ENCODE measurements at places on chromosomes 3 and 15.

DNA sequence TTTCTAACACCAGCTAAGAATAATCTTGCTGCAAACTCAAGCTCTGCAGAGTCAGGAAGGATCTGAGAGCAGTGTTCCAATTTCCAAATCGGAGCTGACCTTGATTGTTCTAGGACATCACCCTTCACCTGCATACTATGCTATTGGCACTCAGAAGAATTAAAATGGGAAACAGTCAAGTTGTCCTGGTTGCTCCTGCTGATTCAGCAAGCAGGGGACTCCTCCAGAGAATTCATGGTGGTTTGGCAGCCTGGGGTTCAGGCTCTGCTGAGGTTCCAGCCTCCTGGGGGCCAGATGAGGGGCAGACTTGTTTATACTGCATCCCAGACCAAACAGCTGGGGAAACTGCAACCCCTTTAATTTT is 213.7 kb upstream of the ADAMTS9 start:
- no peak for DNase-seq

DNA sequence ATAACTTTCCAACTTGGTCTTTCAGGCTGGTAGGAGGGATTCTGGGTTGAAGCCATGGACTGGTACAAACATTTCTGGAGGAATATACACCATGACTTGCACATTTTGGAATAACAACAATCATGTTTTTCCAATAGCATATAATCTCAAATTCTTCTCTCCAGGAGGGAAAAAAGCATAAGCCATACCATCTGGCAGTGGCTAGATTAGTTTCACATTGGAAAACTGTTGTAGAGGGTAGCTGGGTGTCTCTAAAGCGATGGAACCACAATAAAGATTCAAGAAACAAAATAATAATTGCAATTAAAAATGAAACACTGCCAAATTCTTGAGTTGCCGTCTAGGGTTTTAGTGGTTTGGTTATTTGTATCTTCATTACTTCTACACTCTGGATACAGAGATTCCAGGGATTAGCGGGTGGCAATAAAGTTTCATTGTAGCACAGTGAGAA is 278.5 kb upstream of the RASGRP1 start:
- no peak for DNase-seq

DNA sequence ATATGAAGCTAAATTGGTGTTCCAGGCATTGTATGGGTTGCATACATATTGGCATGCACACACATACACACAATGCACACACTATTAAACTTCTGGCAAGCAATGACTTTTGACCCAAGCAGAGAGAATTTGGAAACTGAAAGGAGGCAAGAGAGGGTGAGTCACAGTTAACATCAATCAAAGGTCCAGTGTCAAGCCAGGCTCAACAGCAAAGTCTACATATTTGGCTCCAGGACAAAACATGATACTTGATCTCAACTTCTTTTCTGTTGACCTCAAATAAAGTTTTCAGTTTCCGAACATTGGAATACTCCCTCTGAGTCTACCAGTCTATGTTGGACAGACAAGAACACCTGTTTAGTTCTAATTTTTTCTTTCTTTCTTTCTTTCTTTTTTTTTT is 28.3 kb downstream of the IL12A start:
- no peak for DNase-seq

DNA sequence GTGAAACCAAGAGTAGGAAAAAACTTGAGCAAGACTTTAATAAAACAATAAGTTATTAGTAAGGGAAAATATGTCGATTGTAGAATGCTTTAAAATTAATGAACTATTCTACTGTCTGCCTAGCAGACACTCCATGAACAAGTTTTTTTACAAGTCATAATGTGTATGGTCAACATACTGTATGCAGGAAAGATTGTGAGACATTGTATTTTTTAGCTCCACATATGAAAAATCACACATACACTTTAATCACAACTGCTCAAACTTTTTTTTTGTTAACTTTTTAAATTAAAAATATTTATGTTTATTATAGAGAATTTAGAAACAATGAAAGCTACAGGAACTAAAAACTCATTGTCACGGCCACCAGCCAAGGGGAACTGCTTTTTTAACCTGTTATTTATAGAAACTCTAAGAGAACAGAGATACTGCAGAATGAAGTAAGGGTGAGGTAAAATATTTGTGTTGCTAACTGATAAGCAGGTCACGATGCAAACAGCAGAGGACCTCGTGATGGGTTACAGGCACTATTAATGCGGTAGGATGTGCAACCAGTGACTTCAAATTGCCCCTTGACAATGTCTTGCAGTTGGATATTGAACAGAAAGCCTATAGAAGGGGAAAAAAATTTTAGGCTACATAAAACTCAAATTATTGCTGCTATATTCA is 53.0 kb downstream of the THSD4 start:
- no peak for DNase-seq

GRCh38 chr3:2802429-2802828 is 307.7 kb downstream of the IL5RA start:
- no peak for DNase-seq

- no peak for DNase-seq
Observed at GRCh38 chr3:195082811-195083210, 188.1 kb downstream of the XXYLT1 start.

DNA sequence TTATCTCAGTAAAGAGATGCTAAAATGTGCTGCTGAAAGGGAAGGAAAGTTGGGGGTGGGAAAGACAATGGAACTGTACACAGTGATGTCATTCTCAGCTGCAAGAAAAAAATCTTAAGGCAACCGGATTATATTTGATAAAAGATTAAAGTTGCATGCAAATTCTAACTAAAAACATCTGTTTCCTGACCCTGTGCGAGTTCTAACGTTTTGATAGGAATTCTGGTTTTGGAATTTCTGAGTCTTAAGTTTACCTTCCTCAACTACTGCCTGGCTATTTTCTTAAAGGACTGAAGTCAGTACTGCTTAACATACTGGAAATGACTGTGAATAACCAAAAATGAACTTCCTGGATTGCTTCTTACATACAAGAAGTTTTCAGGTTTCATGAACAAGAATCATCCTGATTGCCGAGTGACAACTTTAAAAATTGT is 115.5 kb downstream of the SLC25A26 start:
- DNase-seq: no peak

- DNase-seq: no peak
Observed at GRCh38 chr3:14725013-14725412, 50.1 kb downstream of the C3orf20 start.

DNA sequence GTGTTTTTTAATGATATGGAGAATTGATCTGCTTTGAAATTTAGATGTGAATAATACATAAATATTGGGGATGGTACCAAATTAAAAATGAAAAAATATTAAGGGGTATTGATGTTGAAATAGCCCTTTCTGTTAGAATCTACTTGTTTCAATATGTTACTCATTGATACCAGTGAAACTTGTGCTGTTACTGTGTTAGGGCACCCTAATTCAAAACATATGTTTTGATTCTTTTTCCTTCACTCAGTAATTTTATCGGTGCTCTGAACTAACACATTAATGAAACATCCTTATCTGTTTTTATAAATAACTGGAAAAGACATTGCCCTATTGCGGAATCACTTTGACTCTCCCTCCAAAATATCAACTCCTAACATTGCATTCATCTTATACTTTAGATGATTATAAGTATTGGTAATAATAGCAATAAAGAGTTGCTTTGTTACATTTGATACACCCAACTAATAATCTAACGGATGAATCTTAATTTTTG is 52.0 kb upstream of the CCNB2 start:
- DNase-seq: no peak

- DNase-seq: no peak
Observed at GRCh38 chr15:40037721-40038120, 1.3 kb downstream of the SRP14 start.

DNA sequence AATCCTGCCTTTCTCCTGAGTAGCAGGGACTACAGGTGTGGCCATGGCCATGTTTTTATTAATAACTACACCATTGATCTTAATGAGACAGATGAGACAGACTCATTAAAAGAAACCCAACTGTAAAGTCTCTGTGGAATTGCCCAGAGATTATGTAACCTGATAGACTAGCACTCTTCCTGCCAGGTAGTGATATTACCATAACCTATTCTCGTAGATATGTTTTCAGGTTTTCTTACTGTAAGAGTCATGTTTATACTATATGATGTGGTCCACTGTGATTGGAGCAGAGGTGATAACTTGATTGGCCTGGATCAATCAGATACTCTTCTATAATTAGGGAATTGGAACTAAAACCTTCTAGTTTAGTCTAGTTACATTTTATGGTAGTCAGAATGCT is 93.7 kb downstream of the NFKBIZ start:
- no peak for DNase-seq

GRCh38 chr3:21158861-21159542 is 592.0 kb downstream of the ZNF385D start:
- DNase-seq: no peak

DNA sequence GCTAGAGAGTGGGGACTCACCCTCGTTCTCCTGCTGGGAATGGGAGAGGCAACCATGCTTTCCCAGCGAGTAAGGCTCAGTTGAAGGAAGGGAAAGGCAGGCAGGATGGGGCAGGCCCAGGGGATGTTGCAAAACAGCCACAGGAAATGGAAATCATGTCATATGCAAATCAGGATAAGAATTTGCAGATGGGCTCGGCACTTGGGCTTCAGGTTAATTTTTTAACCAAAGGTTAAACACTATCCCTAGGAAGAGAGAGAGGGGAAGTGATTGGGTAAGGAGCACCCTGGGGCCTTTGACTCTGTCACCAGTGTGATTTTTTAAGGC is 14.6 kb upstream of the PLA2G4E start:
- no peak for DNase-seq

GRCh38 chr3:183534249-183534648 is 21.3 kb downstream of the KLHL6 start:
- DNase-seq: no peak

DNA sequence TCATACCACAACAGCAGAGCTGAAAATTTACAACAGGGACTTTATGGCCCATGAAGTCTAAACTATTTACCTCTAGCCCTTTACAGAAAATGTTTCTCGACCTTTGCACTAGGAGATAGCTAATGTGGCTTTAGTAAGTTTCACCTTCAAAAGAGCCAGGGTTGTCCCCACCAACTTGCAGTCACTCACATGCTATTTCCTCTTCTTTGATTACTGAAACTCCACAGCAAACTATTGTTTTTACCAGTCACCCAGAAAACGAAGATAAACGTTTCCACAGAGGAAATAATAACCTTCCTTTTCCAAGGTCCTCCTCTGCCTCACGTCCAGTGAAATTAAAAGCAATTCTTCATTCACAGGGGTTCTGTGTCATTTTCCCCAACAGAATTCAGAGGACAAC is 48.2 kb downstream of the WWTR1 start:
- no peak for DNase-seq

DNA sequence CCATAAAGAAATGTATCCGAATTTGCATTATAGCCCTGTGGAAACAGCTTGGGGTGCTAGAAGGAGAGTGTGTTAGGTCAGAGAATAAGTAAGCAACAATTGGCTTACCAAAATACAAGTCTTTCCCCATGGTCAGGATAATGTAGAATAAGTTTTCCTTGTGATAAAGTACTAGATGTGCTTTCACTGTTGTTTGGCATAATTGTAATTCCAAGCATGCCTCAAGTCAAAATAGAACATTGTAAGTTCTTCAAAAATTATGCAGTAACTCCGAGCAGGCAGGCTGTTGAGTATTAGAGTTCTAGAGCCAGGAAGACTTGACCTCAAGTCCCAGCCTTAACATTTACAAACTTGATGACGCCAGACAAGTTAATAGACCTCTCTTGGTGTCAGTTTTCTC is 242.0 kb downstream of the TUSC7 start:
- no peak for DNase-seq

- no peak for DNase-seq
Observed at GRCh38 chr3:117435506-117435905, 725.9 kb downstream of the TUSC7 start.

- no peak for DNase-seq
Observed at GRCh38 chr3:111087924-111088469, 16.4 kb downstream of the NECTIN3 start.

- no peak for DNase-seq
Observed at GRCh38 chr15:76204109-76204845, 107.0 kb downstream of the ETFA start.

- no peak for DNase-seq
Observed at GRCh38 chr3:186216900-186217819, 108.3 kb upstream of the ETV5 start.

DNA sequence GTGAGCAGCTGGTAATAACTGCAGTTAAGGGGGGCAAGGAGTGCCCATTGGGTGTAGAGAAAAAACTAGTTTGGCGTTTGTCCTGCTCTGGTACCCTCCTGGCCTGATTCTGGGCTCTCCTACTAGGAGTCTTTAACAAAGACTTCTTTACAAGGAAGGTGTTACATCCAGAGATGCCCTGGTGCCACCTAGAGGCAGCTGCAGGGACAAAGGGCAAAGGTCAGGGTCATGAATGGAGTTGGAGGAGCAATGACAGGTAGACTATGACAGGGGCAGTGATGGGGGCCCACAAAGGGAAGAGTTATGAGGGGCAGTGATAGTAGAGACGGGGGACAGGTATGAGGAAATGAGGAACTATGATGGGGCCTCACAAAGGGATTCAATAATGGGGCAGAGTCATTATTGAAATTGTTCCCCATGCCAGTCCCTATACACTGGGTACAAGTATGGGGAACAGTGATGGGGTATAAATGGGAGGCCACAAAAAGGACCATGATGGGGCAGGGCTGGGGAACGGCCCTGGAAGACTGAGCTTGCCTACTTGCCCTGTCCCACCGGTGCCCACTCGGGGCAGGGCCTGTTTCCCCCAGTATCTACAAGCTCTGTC is 7.9 kb downstream of the CCDC71 start:
- DNase-seq: peak; percentile 58

DNA sequence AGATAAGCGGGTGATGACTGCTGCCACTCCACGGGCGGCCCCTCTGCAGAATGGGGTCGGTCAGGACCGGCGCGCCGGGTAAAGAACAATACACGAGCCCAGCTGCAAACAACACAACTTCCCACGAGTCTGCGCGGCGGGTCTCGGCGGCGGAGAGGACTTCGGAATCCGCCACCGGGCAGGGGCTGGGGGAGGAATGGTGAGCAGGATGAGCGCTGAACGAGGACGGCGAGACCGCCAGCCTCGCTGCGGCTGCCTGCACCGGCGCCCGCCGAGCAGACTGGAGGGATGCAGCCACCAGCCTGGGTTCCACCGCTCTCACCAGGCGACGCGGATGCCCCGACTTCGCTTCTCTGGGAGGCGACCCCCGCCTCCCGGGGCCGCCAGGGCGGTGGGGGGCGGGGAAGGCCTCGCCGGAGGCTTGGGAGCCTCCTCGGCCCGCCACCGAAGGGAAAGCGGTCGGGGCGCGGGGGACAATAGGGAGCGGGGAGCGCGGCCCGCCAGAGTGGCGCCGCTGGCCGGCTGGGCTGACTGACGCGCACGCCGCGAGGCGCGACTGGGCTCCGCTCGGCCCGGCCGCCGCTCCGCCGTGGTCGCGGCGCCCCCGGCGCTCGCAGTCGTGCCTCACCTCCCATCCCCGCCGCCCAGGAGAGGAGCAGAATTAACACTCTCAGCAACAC is 515 bp downstream of the ADAM10 start:
- peak; percentile 24 for DNase-seq

- no peak for DNase-seq
Observed at GRCh38 chr3:111107662-111108035, 36.0 kb downstream of the NECTIN3 start.

DNA sequence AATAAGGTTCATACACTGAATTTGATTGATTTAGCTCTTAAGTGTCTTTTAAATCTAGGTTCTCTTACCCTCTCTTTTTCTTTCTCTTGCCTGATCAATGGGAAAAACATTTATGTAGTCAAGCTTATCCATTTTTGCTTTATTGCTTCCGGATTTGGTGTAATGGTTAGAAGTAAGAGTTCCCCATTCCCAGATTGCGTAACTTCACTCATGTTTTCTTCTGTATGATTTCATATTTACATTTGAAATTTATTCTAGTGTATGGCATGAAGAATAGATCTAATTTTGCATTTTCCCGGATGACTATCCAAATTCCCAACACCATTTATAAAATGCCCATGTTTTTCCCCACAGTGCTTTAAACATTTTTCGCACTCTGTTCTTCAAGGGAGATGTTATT is 27.9 kb upstream of the SV2B start:
- DNase-seq: no peak
